ENCODE measurements at places on chromosomes 12 and 14.

GRCh38 chr12:75317784-75318183 is 12.3 kb downstream of the CAPS2 start:
- DNase-seq: no peak

- no peak for DNase-seq
Observed at GRCh38 chr12:38162708-38163441, 153.7 kb upstream of the ALG10B start.

GRCh38 chr14:53391631-53392285 is 238.6 kb upstream of the DDHD1 start:
- DNase-seq: no peak

DNA sequence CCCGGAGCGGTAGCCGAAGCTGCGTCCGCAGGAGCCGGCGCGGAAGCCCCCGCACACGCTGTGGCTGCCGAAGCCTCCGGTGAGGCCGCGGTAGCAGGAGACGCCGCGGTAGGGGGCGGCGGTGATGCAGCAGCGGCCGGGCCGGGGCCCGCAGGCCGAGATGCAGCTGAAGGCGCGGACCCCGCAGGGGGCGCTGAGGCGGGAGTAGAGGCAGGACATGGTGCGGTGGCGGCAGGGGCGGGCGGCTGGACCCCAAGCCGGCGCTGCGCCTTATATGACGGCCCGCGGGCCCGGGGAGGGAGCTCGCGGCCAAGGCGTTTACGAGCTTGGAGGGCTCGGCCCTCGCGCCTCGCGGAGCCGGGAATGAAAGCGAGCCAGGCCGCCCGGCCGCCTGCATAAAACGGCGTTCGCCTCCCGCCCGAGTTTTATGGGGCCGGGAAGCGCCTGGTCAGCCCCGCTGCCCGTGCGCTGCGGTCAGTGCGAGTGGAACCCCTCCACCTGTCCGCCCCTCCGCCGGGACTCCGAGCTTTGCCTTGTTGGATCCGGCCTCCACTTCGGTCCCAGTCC is 16.0 kb upstream of the KRT86 start:
- DNase-seq: peak; percentile 82

DNA sequence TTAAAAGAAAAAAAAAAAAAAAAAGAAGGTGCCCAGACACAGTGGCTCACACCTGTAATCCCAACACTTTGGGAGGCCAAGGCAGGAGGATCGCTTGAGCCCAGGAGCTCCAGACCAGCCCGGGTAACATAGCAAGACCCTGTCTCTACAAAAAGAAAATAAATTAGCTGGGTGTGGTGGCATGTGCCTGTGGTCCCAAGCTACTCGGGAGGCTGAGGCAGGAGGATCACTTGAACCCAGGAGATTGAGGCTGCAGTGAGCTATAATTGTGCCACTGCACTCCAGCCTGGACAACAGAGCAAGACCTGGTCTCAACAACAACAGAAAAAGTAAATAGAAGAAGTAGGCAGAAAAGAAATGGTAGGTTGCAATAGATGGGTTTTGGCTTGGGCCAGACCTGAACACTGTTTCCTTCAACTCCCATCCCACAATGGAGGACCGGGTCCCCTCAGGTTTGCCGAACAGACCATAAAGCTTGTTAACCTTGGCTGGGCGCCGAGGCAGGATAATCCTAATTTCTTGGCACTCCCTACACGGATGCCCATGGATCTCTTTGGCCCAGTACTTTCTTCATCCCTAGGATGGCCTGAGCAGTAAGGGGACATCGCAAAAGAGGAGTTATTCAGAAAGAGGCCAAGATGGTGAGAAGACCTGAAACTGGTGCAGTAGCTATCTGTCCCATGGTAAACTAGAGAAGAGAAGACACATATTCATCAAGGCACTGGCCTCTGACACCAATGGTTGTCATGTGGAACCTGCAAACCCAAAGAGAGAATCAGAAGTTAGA is 165.5 kb upstream of the CCND2 start:
- DNase-seq: no peak

- DNase-seq: no peak
Observed at GRCh38 chr14:24630872-24631477, 3.0 kb downstream of the GZMB start.

GRCh38 chr12:52910248-52910883 is 5.5 kb upstream of the KRT8 start:
- DNase-seq: peak; percentile 72

DNA sequence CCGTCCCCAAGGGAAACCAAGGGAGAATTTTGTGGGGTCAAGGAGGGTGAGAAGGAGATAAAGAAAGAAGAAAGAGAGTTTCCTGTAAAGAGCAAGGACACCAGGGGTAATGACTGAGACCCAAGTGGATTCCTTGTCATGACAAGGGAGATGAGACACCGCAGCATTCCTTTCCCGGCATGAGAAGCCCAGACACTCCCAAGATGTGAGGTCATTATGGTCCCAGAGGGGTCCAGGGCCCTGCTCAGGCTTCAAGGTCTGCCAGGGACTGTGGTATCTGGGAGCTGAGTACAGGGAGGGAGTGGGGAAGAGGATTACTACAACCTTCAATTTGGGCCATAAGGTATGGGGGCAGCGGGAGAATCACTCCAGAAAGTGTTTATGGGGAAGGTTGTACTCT is 58.1 kb downstream of the SPTB start:
- peak; percentile 69 for DNase-seq

DNA sequence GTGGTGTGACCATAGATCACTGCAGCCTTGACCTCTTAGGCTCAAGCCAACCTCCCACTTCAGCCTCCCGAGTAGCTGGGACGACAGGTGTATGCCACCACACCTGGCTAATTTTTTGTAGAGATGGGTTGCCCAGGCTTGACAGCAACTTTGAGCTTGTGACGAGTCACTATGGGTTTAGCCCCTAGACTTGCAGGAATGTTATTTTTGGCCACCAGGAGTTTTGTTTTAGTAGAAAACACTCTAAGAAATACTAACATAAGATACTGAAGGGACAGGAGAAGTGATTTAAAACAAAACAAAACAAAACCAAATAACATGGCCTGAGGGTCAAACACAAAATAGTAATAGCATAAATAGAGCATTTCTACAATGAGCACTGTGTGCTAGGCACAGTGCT is 26.4 kb downstream of the SETD3 start:
- DNase-seq: peak; percentile 25

DNA sequence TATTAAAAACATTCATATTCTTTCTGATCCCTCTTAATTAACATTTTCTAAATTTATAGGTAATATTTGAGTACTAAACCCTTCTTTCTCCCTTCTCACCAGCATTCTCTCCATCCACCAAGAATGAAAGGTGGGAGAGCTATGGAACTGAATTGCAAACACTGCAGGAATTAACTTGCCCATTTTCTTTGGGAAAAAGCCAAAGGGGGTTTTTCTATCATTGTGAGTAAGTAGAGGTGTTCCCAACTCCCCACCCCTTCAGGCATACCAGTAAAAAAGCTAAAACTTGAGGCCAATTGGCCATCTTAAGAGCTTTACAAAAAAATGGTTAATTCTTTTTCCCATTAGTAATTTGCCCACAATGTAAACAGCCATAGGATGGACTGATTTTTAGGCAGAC is 23.7 kb downstream of the PCNX1 start:
- no peak for DNase-seq

- DNase-seq: no peak
Observed at GRCh38 chr14:59332727-59333126, 132.5 kb downstream of the GPR135 start.

GRCh38 chr12:67780580-67781084 is 132.1 kb downstream of the DYRK2 start:
- DNase-seq: peak; percentile 72

GRCh38 chr12:64714551-64714968 is 44.6 kb downstream of the GNS start:
- DNase-seq: no peak

DNA sequence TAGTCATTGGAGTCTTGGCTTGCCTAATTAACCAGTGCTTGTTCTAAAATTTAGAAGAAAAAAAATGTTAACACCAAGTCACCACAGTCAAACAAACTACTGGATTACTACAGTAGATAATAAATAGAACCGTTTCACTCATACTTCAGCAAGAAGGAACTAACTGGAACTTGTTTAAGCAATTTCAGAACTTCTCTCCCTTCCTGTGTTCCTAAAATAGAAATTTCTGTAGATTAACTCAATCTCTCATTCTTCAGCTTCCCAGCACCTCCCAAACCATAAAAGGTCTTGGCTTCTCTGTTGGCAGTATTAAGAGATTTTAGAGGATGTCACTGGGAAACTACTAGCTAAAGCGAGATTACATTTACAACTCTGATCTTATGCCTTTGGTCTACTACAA is 18.6 kb downstream of the GNS start:
- no peak for DNase-seq

- DNase-seq: no peak
Observed at GRCh38 chr12:1716215-1716862, 25.5 kb downstream of the ADIPOR2 start.

- no peak for DNase-seq
Observed at GRCh38 chr12:20631711-20632110, 63.4 kb upstream of the SLCO1C1 start.

- no peak for DNase-seq
Observed at GRCh38 chr12:55700255-55701018, 7.3 kb downstream of the ITGA7 start.

- no peak for DNase-seq
Observed at GRCh38 chr14:99699085-99699760, 15.1 kb downstream of the CYP46A1 start.

GRCh38 chr12:123720141-123720814 is 8.1 kb downstream of the ATP6V0A2 start:
- DNase-seq: no peak

- no peak for DNase-seq
Observed at GRCh38 chr12:103820361-103820760, 20.7 kb downstream of the NT5DC3 start.

DNA sequence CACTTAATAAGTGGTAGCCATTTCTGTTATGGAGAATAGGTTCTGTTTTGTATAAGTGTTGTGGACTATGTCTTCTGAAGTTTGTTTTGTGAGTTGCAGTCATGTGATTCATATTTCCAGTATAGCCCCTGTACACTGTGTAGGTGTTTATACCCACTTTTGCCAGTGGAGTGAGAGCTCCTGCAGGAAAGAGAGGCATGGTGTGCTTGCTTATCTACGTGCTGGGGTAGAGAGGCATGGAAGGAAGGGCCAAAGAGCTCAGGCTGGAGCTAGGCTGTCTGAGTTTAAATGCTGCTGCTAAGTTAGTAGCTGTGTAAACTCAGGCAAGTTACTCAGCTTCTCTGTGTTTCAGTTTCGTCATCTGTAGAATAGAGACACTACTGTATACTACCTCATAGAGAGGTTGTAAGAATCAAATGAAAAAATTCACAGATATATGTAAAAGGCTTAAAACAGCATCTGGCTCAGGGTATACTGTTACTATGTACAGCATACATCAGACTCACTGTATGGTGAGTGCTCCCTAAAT is 88.2 kb upstream of the SLC38A2 start:
- DNase-seq: no peak

DNA sequence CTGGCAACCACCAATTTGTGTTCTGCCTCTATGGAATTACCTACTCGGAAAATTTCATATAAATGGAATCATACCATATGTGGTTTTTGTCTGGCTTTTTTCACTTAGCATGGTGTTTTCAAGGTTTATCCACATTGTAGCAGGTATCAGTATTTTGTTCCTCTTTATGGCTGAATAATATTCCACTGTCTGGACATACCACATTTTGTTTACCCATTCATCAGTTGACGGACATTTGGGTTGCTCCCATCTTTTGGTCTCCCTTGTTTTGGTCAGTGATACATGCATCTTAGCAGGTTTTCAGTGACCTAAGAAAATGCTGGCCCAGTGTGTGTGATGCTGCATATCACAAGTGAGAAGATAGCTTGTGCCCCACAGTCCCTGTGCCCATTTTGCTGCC is 21.2 kb downstream of the CALM1 start:
- DNase-seq: peak; percentile 15

DNA sequence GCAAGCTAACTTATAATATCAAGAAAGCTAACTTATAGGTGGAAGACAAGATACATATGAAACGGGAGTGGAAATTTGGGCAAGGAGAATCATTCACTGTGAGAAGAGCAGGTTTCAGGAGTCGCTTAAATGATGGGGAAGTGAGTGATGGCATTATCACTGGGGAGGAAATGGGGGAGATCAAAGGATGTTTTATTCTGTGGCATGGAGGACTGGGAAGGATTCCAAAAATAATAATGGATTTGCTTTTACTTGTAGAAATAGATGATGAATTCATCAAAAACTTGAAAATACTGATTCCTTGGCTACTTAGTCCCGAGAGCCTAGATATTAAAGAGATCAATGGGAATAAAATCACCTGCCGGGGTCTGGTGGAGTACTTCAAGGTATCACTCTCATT is 47.8 kb downstream of the SAV1 start:
- no peak for DNase-seq

GRCh38 chr14:72053651-72054050 is 121.4 kb downstream of the RGS6 start:
- no peak for DNase-seq

DNA sequence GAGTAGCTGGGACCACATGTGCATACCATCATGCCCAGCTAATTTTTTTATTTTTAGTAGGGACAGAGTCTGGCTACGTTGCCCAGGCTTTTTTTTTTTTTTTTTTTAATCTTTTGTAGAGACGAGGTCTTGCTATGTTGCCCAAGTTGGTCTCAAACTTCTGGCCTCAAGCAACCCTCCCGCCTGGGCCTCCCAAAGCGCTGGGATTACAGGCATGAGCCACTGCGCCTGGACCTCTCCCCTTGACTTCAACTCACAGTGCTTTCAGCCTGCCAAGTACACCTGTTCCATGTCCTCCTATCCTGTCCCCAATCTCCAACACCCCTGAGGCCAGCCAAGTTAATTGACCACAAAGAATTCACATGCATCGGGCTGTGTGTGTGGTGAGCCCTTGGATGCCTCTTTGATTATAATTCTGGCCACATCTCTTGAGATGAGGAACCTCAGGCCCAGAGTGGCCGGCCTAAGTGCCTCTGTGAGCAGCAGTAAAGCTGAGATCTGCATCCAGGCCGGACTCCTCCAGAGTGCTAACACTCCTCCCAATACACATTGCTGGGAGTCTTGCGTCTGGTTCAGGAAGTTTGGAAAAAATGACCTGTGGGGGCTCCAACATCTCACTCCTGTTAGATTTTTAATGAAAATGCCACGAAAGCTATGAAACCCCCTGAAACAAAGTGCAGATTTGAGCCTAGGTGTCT is 6.8 kb downstream of the RAB35 start:
- DNase-seq: peak; percentile 88

GRCh38 chr12:93319523-93320050 is 58.1 kb upstream of the NUDT4 start:
- no peak for DNase-seq

- no peak for DNase-seq
Observed at GRCh38 chr14:66104486-66104885, 381.7 kb upstream of the CCDC196 start.

GRCh38 chr14:69501423-69501838 is 16.9 kb downstream of the PLEKHD1 start:
- peak; percentile 45 for DNase-seq

- peak; percentile 79 for DNase-seq
Observed at GRCh38 chr12:106118-106591, 39.6 kb downstream of the IQSEC3 start.

GRCh38 chr14:76729953-76730505 is 31.2 kb upstream of the VASH1 start:
- no peak for DNase-seq

GRCh38 chr14:56648508-56649301 is 69.1 kb downstream of the TMEM260 start:
- DNase-seq: no peak

GRCh38 chr12:24814379-24815113 is 134.4 kb downstream of the BCAT1 start:
- DNase-seq: no peak
